ENCODE measurements at places on chromosomes 11 and 22.

DNA sequence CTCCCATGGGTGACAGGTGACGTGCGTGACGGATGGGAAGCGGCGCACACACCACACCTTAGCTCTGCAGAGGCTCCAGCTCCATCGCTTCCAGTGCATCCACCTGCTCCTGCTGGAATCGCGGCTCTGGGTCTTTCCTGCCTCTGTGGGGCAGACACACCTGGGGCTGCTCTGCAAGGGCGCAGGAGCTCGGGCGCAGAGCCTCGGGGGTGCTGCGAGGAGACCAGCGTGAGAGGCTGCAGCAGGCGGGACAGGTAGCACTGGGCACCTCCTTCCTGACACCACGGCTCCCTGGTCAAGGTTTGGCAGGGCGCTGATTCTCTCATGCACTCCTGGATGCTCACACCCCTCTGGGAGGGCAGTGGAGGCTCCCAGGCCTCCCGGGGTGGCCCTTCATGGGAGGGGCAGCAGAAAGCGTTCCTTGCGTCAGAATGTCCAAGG lies 1494.3 kb downstream of the BRD1 start:
- H3K4me1 ChIP-seq = no peaks in the 10 kb centered on the region
- H3K4me3 ChIP-seq = no peak overlapping the region
- no peak for DNase-seq
- no peak overlapping the region for H3K27ac ChIP-seq
- H3K36me3 ChIP-seq = no peaks in the 10 kb centered on the region

- peaks cover 4% of the 10 kb centered on the region for H3K27me3 ChIP-seq
- DNase-seq = peak; percentile 33
- H3K4me1 ChIP-seq = peaks cover 21% of the 10 kb centered on the region
- H3K36me3 ChIP-seq = no peaks in the 10 kb centered on the region
- peak overlapping the region; percentile 57 for H3K27ac ChIP-seq
- H3K4me3 ChIP-seq = no peak overlapping the region
Observed at GRCh38 chr11:8035200-8035855, 45.7 kb upstream of the TUB start.

GRCh38 chr22:26751217-26751616 lies 93.8 kb downstream of the MIAT start:
- no peak for DNase-seq
- no peaks in the 10 kb centered on the region for H3K4me1 ChIP-seq
- no peak overlapping the region for H3K4me3 ChIP-seq
- no peaks in the 10 kb centered on the region for H3K36me3 ChIP-seq
- H3K27ac ChIP-seq = no peak overlapping the region

DNA sequence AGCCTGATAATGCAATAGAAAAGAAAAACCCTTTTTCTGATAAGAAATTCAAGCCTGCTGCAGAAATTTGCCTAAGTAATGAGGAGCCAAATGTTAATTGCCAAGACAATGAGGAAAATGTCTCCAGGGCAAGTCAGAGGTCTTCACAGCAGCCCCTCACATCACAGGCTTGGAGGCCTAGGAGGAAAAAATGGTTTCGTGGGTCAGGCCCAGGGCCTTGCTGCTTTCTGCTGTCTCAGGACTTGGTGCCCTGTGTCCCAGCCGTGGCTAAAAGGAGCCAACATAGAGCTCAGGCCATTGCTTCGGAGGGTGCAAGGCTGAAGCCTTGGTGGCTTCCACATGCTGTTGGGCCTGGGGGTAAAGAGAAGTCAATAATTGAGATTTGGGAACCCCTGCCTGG lies 131.3 kb downstream of the LARGE1 start:
- no peaks in the 10 kb centered on the region for H3K36me3 ChIP-seq
- DNase-seq = no peak
- H3K27me3 ChIP-seq = no peaks in the 10 kb centered on the region
- H3K27ac ChIP-seq = no peak overlapping the region
- H3K4me1 ChIP-seq = peaks cover 17% of the 10 kb centered on the region
